ENCODE measurements at places on chromosomes 16 and 17.

GRCh38 chr16:86971251-86971650 is 345.9 kb downstream of the C16orf95 start:
- DNase-seq, result no peak

GRCh38 chr17:19464031-19465026 is 53.3 kb downstream of the RNF112 start:
- DNase-seq, result no peak

- DNase-seq, result no peak
These were observed 1021.4 kb downstream of the CDH8 start for GRCh38 chr16:61014869-61015268.

DNA sequence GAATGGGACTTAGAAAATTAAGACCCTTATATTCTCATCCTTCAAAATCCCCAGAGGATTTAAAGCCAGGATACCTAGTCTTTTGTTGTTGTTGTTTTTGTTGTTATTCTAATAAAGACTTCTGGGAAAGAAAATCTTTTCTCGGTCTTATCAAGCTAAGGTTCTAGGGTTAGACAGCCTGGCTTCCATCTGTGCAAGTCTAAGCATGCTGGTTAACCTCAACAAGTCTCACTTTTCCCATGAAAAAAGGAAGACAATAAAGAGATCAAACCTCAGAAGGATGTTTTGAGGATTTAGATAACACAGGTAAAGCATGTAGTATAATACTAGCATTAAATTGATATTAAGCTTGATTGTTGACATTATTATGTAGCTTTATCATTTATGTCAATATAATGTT is 486.4 kb upstream of the SOX9 start:
- DNase-seq, result no peak

GRCh38 chr16:1180549-1181403 is 27.9 kb downstream of the CACNA1H start:
- no peak for DNase-seq

GRCh38 chr16:3283543-3284447 is 504 bp downstream of the ZNF263 start:
- DNase-seq, result no peak

GRCh38 chr17:2025622-2026309 is 632 bp upstream of the RTN4RL1 start:
- peak; percentile 61 for DNase-seq

DNA sequence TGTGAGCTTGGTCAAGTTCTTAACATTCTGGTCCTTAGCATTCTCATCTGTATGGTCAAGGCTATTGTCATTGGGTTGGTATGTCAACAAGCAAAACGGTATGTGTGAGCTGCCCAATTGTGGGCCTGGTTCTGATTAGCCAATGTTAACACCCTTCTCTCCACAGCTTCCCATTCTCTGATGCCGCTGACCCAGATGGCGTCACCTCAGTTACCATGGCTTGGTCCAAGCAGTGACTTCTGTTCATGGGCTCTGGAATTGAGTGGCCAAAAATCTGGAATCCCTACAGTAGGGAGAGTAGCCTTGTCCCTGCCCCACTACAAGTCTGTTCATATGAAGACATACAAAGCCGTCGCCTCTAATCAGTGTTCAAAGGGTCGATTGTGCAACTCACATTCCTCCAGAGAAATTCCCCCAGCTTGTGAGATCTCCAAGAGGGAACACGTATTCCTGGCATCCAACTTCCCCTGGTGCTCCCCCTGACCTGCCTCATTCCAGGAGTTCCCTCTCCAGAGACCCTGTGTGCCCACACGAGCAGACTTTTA is 15.8 kb downstream of the TMEM98 start:
- DNase-seq, result peak; percentile 69

GRCh38 chr17:18974407-18975149 is 22.6 kb downstream of the SLC5A10 start:
- no peak for DNase-seq

DNA sequence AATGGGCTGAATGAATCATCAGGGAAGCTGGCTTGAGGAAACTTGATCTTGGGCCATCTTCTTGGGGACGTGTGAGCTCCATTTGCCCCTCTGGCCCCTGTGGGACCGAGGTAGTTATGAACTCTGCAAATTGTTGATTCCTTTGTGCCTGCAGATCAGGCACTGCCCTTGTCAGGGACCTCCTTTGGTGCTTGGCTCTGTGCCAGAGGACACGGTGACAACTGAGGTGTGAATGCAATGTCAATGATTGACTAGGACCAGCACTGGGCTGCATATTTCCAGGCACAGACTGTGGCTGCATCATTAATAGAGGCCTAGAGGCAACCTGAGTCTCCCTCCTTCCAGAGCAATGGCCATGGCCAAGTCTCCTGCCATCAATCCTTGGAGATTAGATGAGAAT is 23.8 kb downstream of the PDILT start:
- no peak for DNase-seq

DNA sequence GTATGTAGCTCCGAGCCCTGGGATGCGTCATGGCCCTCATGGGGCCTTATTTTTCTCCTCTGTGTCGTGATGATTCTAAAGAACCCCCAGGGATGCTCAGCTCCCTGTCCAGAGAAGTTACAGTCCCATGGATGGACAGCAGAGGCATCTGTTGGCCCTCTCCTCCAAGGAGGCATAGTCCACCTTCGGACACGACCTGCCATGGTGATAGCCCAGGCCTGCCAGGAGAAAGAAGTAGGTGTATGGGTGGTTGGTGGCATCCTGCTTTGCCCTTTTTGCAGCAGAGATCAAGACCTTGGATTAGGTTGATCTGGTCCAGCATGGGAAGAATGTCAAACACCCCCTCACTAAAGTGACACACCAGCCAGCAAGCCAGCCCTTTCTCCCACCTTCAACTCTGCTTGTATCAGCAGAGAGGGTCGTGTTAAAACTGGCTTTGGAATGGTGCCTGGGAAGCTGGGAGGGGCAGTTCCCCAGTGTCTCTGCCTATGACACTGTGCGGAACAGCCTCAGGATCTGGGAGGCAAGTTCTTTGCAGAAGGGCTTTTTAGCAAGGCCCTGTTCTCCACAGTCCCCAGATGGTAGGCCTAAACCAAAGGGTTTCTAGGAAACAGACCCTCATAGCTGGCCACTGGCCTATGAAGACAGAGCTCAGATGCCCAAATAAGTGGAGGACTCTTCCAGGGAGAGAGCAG is 259.9 kb upstream of the RPL38 start:
- no peak for DNase-seq

GRCh38 chr16:88086571-88087516 is 135.6 kb downstream of the BANP start:
- no peak for DNase-seq

DNA sequence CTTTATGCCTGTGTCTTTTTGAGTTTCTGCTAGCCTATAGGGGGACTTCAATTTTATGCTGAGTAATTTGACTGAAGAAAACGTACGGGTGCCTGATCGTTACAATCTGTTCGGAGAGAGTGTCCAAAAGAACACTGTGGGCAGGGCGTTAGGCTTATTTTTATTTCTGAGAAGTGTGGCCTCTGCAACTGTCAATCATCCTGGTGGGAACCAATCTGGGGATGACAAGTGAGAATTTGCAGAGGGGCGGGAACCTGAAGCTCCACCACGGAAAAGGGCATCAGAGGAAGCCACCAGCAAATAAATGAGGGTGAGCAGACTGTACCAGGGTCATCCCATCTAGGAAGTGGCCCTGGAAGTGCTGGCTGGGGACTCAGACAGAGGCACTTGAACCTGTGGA is 12.0 kb upstream of the CDYL2 start:
- no peak for DNase-seq

GRCh38 chr16:58063377-58064076 is 38.0 kb downstream of the MMP15 start:
- DNase-seq, result no peak

DNA sequence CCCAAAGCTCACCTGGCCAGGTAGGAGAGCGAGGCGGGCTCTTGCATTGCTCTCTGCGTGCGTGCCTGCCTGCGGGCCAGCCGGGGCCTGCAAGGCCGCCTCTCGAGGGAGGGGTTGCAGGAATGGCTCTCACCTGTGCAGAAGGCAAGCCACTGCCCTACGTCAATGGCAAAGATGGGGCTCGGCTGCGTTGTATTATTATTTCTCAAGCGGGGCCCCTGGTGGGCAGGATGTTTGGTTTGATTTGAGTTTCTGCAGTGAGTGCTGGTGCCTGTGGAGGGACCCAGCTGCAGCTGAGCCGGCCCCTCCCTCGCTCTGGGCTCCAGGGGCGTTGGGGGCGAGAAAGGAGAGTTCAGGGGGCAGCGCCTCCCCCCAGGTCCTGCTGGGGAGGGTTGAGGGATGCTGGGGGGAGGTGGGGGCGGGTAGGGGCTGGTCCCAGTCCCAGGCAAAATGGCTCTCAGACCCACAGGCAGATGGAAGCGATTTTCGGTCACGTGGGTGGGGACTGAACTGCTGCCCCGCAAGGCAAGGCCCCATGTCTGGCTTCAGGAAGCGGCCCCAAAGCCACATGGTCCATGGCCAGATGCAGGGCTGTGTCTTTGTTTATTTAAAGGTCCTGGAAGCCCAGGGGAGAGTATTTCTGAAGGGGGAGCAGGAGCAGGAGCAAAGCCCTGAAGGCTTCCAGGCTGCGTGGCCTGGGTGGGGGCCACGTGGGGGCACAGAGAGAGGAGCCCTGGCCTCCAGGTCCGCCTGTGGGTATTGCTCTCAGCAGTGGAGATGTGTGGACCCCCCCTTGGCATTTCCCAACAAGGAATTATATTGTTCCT is 338.8 kb downstream of the SEC14L1 start:
- DNase-seq, result peak; percentile 69

- no peak for DNase-seq
These were observed 2.5 kb downstream of the ADAD2 start for GRCh38 chr16:84193480-84193879.

DNA sequence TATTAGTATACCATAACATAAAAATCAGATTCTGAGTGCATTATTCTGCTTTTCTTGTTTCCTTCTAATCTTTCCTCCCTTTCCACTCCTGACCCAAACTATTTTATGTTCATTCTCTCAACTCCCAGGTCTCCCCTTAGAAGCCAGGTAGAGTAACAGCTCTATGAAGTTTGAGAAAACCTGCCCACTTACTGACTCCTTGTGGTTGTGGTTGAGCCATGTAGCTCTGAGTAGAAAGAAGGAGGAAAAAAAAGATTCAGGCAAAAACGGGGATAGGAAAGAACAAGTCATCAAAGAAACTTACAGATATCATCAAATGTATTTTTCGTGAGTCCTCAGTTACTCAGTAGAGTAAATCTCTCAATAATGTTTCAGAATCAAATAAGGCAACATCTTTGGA is 216.7 kb downstream of the PMP22 start:
- DNase-seq, result no peak

DNA sequence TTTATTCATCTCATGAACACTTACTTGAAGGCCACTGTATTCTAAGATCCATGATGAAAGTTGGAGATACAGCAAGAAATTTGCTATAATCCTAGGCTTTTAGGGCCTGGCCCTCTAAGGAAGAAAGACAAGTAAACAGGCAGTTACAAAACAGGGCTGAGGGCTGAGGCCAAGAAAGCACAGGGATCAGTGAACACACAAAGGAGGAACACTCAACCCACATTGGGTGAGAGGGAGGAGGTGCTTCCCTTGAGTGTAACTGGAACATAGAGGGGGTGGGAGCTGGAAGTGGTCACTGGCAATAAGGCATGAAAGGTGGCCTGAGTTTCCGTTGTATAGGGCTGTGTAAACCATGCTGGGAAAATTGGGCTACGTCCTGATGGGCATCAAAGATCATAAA is 112.2 kb downstream of the ZNF18 start:
- DNase-seq, result no peak

GRCh38 chr17:44170499-44171201 is at the start of gene ASB16:
ASB16 (plus strand) TSS chr17:44170704; CDS start chr17:44170790, 86 bp downstream.
- peak; percentile 37 for DNase-seq

GRCh38 chr16:57137566-57138273 is 45.3 kb downstream of the CPNE2 start:
- no peak for DNase-seq

GRCh38 chr16:56830669-56831068 is 34.3 kb upstream of the SLC12A3 start:
- peak; percentile 87 for DNase-seq

DNA sequence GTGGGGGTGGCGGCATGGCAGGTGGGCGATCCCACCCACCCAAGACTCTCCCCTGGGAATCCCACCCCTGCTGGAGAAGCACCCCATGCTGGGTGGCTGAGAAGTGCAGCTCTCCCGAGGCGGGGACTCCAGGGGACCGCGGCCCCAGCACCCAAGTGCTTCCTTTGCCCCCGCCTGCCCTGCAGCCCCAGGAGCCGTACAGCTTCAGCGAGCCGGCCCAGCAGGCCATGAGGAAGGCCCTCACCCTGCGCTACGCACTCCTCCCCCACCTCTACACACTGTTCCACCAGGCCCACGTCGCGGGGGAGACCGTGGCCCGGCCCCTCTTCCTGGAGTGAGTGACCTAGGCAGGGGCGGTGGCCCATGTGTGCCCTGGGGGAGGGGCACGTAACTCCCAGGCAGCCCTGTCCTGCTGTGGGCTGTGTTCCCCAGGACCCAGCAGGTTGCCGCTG is 11.7 kb downstream of the GAA start:
- DNase-seq, result no peak

GRCh38 chr17:55825213-55825612 is 74.4 kb downstream of the PCTP start:
- DNase-seq, result no peak

- DNase-seq, result no peak
These were observed 8.0 kb upstream of the CCL1 start for GRCh38 chr17:34370997-34371395.

GRCh38 chr17:36741019-36741902 is 139.9 kb downstream of the MRM1 start:
- DNase-seq, result no peak

- peak; percentile 75 for DNase-seq
These were observed 19.1 kb upstream of the STAC2 start for GRCh38 chr17:39244600-39245570.

DNA sequence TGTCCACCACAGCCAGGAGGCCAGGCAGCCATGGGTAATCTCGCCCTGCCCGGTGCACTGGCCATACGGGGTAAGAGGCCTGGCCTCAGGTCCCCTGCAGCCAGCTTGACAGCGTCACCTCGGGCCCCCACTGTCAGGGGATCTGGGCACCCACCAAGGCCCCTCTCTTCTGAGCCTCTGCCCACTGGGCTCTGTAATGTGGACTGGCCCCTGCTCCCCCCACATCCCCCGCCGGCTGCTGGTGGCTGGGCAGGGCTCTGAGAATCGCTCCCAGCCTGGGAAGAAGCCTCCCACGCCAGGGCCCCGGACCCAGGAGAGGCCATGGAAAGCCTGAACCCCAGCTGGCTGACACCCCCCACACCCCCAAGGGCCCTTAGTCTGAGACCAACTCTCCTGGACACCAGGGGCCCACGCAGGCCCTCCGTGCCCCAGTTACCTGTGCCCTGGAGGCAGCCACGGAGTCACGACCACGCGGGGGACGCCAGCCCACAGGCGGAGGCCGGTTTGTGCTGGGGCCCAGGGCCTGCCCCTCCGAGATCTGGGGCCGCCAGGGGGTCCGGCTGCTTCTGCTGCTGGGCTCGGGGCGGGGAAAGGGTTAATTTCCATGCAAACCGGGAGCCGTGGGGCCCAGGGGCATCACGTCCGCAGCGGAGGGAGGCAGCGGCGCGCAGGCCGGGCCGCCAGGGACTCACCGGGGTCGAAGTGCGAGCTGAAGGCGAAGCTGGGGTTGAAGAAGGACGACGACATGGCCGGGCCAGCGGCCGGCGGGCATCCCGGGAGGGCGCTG is at the start of gene PVALEF:
Gene PVALEF (plus strand): TSS at position 262 of the 787 bp plus-strand sequence. CDS start 15,720 bp downstream, outside the sequence.
- no peak for DNase-seq

Measured in fibroblast of skin of back (primary cell).